ENCODE measurements at places on chromosomes 3 and 15.

GRCh38 chr15:95446854-95447253 lies 883.6 kb upstream of the NR2F2 start:
- DNase-seq = no peak

GRCh38 chr3:183967693-183968092 lies 50.0 kb downstream of the ABCC5 start:
- DNase-seq = no peak

DNA sequence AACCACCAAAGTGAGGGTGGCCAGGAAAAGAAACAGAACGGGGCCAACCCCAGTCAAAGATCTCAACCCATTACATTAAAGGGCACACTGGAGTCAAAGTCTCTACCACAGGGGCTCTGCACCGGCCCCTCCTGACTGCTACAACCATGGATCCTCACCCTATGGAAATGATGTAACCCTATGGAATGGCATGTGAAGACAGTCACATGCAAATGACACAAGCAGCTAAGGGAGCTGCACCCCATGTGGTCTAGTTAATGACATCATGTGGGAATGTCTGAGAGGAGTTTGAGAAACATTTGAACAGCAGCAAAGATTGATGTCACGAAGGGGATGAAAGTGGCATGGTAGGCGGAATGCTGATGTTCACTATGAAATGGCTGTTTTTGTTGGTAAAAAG lies 298.2 kb upstream of the SLCO3A1 start:
- DNase-seq = no peak

DNA sequence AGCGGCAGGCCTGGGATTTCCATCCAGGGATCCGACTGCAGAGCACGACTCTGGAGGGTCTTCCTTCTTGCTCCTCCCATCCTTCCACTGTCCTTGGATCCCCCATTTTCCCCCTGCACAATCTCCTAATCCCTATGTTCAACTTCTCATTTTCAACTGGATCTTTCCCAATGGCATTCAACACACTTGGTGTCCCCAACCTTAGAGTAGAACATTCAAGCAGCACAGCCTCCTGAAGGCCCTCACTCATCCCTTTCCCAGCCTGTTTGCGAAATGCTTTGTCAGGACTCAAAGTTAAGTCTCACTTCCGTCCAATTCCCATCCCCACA lies 32.3 kb downstream of the RPN1 start:
- no peak for DNase-seq

DNA sequence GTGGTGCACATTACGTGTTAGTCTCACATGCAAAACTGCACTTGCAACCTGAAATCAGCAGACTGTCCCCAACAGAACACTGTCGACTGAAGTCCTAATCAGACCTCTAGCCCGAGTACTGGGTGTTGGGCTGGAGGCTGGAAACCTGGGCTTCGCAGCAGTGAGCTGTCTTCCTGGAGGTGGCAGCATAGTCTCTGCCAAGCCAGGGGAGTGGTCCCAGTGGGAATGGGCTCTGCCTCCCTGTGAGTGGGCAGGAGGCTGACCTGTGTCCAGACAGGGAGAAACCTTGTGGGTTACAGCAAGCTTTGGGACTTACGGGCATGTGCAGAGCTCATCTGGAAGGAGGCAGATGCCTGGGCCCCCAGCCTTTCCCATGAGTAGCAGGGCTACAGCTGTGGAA lies 38.2 kb upstream of the MYZAP start:
- DNase-seq = no peak

DNA sequence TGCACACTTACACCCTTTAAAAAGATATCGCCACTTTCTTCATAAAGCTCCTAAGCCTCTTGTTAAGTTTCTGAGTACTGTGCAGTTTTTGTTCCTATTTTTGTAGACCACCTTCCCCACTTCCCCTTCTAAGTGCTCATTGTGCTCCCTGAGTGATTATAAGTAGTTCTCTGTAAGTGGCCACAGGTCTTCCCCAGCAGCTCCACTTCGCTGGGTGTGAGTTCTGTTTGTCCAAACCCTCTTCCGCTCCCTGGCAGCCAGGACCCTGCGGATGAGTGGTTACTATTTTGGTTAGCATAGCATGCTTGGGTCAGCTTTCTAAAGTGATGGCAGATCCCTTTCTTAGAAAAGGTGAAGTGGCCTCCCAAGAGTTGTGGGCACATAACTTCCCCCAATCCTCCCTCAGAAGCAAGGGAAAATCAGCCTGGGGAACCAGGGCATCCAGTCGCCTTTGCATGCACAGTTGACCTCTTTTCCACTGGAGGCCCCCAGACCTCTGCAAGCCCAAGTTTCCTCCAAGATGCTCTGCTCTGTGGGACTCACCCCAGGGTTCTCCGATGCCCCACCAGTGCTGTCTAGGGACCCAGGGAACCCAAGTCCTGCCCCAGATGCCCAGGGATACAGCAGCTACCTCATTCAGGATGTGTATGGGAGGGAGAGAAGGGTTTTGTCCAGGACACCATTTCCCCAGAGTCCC lies 69.6 kb downstream of the ATP10A start:
- no peak for DNase-seq

DNA sequence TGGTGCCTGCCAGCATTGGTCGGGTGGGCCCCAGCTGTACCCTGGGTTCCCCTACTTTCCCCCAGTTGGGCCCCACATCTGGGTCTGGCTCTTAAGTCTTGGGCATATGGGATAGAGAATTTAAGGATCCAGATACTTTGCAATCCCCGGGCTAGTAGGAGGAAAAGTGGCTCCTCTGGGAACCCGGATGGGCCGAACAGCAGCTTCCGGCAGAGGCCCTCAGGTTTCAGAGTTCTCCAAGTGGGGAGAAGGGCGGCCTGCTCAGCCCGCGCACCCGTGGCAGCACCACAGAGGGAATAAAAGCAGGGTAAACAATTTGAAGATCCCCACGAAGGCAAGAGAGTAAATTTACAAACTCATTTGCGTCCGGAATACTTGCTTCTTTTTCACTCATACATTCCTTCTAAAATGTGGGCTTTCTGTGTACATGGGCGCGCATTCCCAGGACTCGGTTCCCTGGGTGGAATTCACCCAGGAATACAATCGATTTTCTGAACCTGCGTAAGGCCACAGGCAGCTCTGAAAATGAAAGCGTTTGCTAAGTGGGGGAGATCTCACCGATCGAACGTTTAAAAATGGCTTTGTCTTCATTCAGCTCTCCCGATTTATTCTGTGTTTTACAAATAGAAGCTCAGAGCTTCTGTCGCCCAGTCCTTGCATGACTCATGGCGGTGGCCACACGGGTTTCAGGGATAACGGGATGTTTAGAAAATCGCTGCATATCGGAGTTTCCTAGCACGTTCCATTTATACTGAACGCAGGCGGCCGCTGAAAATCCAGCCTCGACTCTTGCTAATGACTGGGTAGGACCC lies 74.0 kb upstream of the POLG start:
- DNase-seq = no peak

DNA sequence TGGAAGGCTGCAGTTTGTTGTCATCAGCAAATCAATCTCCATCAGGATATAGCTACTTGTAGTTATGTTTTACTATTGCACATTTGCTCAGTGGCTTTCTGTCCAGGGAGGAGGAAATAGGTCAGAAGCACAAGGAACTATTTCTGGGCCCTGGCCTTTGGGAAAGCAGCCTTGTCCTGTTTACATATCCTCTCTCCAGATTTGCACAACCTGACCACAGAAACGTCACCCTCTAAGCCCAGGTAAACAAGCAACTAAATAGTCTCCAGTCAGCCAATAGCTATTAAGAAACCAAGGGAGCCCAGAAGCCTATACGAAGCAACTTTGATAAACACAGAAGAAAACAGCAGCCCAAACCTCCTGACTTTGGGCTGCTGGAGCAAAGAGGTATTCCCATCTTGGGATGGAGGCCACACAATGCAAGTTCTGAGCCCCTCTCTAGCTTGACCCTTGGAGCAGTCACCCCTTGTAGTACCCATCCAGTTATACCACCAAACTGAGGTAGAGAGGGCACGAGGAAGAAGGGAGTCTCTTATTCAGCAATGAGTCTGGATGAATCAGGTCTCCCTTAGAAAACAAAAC lies 2.3 kb upstream of the FEM1B start:
- DNase-seq = peak; percentile 82

DNA sequence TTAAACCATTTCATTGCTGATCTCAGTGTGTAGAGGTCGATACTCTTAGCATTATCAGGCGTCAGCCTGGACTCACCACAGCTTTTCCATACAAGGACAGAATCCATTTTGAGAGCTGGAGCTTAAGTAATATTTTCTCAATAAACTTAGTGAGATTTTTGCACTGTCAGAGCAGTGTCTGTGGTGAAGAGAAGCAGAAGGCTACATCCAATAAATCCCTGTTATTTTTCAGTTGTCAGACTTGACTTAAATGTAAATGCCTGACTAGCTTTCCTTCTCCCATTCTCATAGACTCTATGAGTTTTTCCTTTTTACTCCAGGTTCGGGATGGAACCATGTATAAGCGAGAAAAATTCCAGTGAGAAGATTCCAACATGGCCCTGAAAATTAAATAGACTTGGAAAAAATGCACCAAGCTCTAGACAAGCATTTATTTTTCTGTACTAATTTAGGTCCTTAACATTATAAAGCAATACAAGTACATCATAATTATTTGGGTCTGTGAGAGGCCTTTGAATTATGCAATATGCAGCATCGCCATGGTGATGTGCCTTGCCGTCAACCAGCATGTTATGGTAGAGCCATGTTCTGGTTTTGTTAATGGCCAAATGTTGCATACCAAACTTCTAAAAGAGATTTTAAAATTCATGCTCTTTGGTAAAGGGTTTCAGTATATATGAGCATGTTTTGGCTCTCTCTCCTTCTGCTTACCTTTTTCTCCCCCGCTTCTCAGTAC lies 62.0 kb downstream of the RARB start:
- no peak for DNase-seq

- no peak for DNase-seq
Observed at GRCh38 chr15:87799428-87799827, 457.1 kb downstream of the NTRK3 start.

All from gastrocnemius medialis (tissue), 4 donors.